ENCODE measurements at places on chromosomes 6 and 20.

GRCh38 chr6:151275121-151275520 lies 35.4 kb downstream of the AKAP12 start:
- no peak for DNase-seq

DNA sequence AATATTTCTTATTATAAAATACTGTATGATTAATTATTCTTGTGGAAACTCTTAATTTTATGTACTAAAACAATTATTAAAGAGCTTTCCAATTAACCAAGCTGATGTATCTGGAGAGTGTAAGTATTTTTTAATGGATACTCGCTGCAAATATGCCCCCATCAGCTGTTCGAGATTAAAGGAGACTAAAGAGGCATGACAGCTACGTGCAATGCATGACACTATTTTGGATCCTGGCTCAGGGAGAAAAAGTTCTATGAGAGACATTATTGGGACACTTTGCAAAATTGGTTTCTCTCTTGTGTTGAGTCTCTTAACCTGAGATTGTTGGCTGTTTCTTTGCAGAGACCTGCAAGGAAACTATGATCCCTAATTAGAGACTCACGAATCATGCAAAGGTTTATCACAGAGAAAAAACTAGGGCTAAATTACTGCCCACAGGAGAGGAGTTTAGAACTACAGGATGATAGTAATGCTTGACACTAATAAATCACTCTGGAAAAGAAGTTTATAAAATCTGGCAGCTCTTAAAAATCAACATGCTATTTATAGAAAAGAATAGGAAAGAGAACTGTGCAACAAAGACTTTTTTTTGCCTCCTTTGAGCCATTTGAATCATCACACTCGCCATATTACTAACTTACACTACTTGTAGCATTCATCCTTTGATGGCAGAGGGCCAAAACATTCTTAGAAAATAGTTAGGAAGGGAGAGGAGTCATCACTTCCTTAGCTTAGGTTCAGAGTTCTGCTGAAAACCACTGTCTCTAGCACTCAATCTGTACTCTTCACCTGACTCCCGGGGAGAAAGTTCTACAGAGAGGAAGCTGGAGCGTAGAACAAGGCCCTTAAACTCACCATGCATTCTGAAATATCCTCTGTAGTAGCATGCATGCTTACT lies 25.3 kb downstream of the NRN1 start:
- DNase-seq: no peak

GRCh38 chr6:13434777-13435176 lies 52.6 kb downstream of the GFOD1 start:
- no peak for DNase-seq

DNA sequence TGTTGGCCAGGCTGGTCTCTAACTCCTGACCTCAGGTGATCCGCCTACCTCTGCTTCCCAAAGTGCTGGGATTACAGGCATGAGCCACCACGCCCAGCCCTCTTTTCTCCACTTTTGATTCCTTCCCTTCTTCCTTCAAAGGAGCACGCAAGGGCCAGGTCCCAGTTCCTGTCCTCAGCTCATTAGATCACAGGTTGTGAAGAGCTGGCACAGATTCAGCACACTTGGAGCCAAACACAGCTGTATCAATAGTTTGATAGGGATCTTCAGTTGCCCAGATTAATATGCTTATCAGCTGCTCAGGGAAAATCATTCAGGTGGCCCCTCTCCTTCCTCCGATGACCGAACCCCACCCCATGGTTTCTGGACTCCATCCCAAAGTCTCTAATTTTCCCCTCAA lies 14.4 kb upstream of the SLC22A23 start:
- no peak for DNase-seq

GRCh38 chr20:16432466-16433292 lies 140.6 kb downstream of the KIF16B start:
- no peak for DNase-seq
